ENCODE measurements at places on chromosomes 3 and 15.

GRCh38 chr15:92393071-92393979 lies at the start of gene ST8SIA2:
ST8SIA2 (plus strand) TSS chr15:92393881; CDS start chr15:92394065, 184 bp downstream.
- DNase-seq, result peak; percentile 16

- DNase-seq, result no peak
Measured at GRCh38 chr15:65044724-65045481, at the start of gene SLC51B. SLC51B (plus strand) TSS chr15:65045387; CDS start chr15:65050005, 4,618 bp downstream.

DNA sequence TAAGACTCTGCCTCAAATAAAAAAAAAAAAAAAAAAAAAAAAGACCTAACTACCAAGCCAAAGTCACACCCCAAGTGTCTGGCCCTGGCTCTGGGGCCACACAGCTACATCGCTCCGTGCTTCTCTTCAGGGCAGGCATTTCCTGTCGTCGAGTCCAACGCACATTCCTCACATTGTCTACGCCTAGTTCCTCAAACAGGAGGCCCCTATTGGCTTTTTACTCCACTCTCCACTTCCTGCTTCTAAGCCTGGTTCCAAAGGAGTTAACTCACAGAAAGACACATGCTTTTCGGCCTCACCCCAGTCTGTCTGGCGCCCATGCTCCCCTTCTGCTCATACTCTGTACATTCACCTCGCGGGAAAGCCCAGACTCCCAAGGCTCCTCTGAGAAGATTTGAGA lies 28.8 kb downstream of the KNG1 start:
- DNase-seq, result no peak

- no peak for DNase-seq
Measured at GRCh38 chr3:101170062-101170771, 150.2 kb downstream of the IMPG2 start.

- no peak for DNase-seq
Measured at GRCh38 chr3:74409066-74409465, 205.4 kb downstream of the CNTN3 start.

DNA sequence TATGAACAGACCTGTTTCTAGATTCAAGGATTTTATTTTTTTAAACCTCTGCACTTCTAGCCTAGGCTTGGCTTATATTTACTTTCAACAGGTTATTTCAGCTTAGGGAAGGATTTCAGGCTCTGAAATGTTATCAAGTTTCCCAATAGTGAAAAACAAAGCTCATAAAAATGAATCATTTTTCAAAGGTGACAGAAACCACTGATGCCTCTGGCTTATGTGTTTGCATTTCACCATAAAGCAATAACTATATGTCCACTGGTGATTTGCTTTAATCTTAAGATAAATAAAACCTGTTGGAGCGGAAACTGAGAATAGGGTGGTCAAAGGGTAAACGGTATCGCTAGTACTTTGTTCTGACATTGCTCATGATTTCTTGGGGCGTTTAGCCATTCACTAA lies 141.2 kb upstream of the LRIG1 start:
- no peak for DNase-seq

DNA sequence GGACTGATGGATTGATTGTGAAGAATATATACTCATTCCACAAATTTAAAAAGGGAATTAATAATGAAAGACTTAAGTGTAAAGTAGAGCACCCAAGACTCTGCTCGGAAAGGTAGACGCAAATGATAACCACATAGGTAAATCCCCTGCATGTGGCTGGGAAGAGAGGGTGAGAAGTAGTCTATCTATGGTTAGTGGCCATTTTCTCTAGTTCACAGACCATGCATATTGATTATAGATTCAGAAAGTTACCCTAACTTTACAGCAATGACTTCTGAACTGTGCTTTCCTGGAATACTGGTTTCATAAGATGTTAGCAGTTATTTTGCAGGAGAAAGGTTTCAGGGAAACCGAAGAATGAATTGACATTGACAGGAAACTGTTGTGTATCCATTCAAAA lies 51.7 kb downstream of the CASR start:
- DNase-seq, result no peak

- no peak for DNase-seq
Measured at GRCh38 chr3:134693804-134694203, 43.0 kb upstream of the KY start.

- no peak for DNase-seq
Measured at GRCh38 chr15:93066224-93066681, 22.8 kb downstream of the RGMA start.

DNA sequence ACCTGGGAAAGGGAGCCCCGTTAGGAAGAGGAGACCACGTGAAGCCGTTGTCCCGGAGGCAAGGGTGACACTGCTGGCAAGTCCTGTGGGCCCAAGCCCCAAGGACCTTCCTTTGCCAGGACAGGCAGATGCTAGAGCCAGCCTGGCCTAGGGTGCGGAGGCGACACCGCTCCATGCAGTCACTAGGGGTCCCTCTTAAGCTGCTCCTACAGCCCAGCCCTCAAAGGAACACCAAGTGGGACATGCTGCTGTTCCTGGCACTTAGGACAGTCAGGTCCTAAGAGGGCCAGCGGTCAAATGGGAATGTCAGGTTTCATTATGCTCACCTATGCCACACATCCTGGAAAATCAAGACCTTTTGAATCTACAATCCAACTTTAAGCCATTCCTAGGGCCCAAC lies 59.7 kb downstream of the RPN1 start:
- no peak for DNase-seq
